ENCODE measurements at places on chromosomes 16 and 17.

DNA sequence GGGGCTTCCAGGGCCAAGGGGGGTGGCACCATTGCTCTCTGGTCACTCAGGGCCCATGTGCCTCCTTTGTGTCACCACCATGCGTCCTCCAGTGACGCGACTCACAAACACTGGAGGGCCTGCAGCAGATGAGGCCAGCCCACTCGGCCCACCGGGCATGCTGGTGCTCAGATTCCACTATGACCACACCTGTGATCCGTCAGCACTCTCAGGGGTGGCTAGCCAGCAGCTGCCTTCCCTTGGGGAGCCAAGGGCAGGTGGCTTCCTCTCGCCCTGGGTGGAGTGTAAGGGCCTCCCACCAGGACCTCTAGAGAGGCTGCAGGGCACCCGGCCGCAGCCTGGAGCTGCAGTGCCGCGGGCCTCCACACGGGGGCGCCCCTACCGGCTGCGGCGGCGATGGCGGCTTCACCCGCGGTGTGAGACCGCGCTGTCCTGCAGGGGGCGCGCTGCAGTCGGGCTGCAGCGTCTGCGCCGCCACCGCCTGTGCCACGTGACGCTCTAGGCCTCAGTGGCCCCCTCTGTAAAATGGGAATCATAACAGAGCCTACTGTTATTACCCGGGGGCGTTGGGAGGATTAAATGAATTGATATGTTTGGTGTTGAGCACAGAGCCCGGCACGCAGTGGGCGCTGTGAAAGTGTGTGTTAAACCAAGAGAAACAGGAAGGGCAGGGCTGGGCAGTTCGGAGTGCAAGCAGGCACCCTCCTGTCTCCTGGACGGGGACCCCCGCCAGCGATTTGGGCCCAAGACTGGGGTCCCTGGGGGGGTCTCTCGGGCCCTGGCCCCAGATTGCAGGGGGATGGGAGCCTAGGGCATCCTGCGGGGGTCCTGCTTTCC, 192.4 kb upstream of the GSE1 start:
- DNase-seq: no peak

GRCh38 chr16:62089715-62090114, 53.5 kb upstream of the CDH8 start:
- DNase-seq: no peak

DNA sequence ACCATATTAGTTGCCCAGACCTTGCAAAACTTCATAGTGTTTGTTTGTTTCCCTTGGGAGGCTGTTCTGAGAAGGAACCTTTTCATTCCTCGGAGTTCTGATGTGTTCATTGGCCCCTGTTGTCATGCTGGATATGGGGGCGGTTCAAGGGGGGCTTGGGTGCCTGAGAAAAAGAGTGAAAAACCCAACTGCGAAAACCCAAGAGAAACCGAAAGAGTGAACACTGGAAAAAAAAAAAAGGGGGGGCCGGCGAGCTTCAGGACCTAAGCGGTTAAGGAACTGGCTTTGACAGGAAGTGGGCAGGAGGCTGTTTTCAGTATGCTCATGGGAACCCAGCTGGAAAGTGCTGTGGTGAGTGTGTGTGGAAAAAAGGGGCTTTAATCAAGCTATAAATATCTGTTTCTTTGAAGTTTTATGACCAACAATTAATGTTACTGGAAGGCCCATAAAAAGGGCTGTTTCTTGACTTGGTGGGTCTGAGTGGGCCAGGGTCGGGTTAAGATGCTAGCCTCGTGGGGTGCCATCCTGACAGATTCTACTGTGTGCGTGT, 510.7 kb downstream of the MAF start:
- DNase-seq: peak; percentile 64

DNA sequence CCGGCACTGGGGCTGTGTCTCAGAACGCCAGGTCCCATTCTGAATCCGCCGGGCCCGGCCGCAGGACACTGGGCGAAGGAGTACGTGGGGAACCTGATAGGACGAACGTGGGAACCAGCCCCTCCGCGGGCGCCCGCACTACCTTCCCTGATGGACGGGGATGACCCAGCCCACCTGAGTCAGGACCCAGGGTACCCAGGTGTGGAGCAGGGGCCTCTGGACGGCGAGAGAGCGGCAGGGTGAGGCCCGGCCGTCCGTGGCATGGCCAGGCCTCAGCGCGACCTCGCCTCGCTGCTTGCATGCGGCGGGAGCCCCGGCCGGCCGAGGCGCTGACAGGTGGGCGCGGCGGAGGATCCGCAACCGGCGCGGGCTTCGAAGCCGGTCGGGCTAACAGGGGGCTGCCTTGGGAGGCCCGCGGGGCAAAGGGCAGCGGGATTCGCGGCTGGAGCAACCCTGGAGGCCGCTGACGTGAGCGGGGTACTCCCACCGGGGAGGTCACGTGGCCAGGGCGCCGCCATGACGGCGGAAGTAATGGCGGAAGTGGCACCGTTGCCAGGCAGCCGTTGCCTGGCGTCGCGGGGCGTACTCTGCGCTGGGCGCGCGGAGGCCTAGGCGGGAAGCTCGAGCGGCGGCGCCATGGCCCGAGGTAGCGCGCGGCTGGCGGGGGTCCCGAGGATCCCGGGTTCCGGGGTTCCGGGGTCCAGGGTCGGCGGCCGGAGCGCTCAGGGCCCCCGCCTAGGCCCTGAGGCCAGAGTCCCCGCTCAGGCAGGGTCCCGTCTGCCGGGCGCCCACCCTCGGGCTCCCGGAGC, at the start of gene WDR90:
WDR90 (plus strand) TSS at position 585 of the 809 bp plus-strand sequence; CDS start at position 637, 52 bp downstream.
- peak; percentile 84 for DNase-seq

- no peak for DNase-seq
These were observed 6.5 kb downstream of the SUPT4H1 start for GRCh38 chr17:58345500-58345899.

- no peak for DNase-seq
These were observed 22.7 kb downstream of the TBX4 start for GRCh38 chr17:61474934-61475333.

DNA sequence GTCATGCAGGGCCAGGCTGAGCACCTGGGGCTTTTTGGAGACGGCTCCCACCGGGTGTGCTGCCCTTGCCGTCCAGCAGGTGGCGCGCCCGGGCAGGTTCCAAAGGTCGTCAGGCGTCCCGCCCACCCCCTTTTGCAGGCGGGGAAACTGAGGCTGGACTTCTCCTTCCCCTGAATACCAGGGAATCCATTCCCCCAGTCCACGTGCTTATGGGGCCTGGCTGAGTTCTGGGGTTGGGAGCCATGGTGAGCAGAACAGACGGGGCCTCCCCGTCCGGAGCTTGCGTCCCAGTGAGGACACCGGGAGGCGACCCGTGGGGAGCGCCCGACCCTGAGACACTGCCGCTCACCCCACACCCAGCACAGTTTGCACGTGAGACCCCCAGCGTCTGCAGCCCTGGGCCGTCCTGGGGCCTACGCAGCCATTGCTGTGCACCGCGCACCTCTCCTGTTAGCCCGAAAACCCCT, 51.8 kb upstream of the JPH3 start:
- peak; percentile 31 for DNase-seq

DNA sequence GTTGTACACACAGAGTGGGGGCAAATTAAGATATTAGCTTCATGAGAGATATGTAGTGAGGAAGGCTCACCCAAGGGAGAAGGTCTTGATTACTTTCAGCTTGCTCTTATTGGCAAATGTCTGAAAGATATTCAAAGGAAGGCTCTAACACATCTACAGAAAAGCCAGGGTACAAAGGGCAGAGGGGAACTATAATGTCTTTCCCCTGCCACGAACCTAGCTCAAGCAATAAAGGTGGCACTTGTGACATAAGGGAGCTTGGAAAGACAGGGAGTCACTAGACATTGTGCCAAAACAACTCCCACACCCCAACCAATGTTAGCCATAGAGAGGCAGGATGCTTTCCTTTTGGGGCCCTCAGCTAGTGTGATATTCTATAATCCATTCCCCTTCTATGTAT, 52.2 kb upstream of the SOX9 start:
- no peak for DNase-seq

DNA sequence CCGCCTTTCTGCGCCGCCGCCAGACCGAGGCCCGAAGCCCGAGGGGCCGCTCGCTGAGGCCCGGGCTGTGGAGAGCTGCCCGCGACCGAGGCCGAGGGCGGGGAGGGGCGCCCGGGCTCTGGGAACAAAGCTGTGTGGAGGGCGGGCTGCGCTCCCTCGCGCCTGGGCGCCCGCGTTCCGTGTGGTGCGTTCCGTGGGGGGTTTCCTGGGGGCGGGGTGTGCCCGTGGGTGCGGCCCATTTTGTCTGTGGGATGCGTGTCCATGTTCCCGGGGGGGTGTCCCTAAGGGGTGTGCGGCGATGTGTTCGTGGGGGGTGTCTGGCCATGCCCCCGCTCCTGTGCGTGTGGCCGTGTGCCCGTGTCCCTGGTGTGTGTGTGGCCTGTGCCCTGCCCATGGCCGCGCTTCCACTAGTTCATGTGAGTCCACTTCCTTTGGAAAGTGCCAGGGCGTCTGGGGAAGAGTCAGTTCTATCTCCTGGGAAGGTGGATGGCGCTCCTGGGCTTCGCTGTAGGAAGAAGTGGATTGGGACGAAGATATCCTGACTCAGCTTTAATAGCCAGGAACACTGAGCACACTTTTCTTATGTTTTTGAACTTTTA, 520 bp downstream of the JPT2 start:
- DNase-seq: peak; percentile 28

GRCh38 chr16:89993971-89994370, 25.3 kb downstream of the DBNDD1 start:
- no peak for DNase-seq

All from thymus (tissue), 14 donors.